ENCODE measurements at places on chromosomes 5 and 9.

DNA sequence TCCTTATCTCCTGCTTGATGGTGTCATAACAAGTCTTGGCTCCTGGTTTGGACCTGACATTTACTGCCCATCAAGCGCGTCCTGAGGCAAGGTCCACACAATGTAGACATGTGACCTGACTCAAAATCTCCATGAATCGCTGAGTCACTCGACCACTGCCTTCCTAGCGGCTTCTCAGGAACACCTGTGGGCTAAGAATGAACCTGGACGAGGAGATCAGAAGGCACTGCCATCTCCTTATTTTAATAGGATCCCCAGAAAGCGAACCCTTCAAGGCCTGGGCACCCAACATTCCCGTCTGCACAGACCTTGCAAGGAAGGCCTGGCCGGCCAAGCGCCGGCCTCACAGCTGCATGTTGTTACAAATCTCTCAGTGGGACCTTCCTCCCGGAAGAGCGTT, 60.6 kb upstream of the IRX1 start:
- no peak for DNase-seq

DNA sequence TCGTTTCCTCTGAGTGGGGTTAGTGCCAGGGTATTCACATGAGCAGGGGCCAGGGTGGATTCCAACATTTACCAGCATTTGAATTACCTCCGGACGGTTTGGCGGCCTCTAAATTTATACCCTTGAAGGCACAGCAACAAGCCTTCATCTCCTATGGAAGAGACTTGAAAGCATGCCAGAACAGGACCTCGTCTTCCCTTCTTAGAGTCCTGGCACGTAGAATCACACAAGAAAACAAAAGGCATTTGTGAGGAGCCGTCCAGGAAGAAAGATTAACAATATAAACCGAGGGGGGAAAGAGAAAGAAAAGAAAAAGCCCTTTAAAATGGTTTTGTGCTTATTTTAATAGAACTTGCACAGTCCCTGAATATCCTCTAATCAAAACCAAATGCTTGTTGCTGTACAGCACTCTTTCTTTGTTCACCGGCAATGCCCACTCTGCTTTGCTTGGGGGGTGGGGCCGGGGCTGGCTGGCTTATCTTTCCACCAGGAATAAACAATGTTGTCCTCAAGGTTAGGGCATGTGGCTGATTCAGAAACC, 575.8 kb upstream of the ZNF462 start:
- peak; percentile 24 for DNase-seq

DNA sequence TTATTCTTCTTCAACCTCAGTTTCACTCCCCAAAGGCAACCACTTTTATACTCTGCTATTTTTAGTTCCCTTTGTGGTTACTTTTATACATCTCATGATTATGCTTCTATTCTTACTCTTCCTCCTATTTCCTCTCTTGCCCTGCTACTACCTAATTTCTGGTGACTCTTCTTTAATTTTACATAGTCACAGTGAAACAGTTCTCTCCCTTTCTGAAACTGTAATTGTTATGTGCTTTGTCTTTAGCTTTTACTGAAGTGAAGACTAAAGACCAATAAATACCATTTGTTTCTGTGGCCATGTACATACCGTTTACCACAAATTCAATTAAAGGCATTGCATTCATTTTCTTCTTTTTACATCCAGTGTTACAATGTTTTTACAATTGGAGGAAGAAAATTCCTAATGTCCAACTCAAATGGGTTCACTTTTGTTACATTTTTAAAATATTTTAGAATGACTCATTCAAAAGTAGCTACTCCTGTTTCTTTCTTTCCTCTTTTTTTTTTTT, 410.6 kb downstream of the PSAT1 start:
- DNase-seq = no peak

GRCh38 chr9:128078504-128079434, 10.7 kb downstream of the SLC25A25 start:
- DNase-seq = no peak

- DNase-seq = no peak
Measured at GRCh38 chr5:34020726-34021125, 12.9 kb upstream of the AMACR start.

DNA sequence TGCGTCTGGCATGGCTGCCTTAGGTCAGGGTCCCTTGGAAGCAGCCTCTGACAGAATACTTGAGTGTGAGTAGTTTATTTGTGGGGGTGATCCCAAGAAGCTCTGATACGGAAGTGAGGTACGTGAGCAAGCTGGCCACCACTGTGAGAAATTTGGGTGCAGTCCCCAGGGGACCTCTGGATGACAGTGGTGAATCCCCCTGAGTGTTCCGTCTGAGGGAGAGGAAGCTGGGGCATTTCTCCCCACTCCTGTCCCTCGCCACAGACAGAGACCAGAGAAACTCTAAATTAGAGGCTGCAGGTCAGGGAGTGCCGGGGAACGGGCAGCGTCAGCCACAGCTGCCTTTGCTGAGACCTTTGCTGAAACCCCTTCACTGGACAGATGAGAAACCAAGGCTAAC, 155.9 kb upstream of the COL5A1 start:
- no peak for DNase-seq

DNA sequence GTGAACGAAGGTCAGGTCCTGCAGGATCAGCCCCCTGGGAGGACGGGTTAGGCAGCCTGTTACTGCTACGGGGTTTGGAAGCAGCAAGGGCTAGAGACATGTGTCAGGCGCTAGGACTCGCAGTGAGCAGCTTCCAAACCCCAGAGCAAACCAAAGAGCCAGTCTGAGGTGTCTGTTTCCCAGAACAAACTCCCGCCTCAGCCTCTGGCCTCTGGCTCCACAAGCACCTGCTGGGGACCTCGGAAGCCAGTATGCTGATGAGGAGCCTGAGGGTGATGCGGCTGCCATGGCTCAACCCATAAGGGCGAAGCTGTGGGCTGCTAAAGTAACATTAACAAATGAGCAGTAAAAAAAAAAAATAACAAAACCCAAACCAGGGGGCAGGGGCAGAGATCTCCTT, 35.0 kb downstream of the PRRT1B start:
- DNase-seq = no peak

DNA sequence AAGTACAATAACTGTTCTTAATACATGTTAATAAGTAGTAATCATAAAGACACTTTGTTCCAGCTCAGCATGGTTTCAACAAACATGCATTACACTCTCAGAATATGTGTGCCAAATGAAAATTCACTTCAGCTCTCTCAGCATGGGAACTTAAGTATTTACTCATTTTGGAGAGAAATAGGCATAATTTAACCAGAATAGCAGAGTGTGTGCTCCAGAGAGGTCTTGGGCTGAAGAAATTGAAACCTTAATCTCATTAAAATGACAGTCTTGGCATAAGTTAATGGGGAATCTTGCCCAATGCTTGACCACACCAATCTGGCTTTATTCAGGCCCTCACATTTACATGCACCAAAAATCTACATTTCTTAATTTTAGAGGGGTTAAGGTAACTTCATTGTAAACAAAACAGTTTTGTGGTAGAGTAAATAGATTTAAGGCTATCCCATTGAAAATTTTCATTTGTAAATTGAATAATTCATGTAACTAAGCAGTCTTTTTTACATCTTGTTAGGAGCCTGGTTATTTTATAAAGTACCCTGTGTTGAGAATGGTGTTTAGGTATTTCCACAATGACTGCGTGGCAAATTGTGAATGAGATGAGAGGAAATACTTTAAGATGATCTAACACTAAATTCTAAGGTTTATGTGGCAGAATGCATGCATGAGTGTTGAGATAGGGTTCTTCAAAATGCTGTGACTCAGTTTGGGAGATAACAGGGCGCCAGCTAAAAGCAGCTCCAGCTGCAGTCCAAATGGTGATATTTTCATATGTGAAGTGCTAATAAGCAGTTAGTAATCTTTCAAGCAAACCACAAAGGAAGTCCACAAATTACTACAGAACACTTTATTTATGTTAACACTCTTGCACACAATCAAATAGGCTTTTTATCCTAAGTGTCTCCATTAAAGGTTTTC, 11.3 kb upstream of the LOX start:
- DNase-seq = peak; percentile 67

GRCh38 chr5:122435234-122435633, 123.2 kb downstream of the SNCAIP start:
- no peak for DNase-seq

- no peak for DNase-seq
Measured at GRCh38 chr5:89276566-89277305, 393.8 kb upstream of the MEF2C start.

DNA sequence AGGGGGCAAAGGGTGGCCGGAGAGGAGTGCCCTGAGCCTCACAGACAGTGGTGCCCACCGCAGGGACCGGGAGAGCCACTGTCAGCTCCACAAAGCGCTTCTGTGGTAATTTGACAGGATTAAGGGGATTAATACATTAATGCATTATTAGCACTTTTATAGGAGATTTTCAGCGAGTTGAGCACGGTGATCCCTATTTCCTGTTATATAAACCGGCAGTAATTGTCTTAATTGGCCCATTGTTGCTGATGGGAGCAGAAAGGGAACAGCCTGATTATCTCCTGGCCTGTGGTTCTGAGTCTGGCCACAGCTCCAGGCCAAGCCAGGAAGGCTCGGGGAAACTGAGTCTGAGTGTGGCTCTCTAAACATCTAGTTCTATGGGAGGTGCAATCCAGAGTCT, 423.6 kb downstream of the CDK5RAP2 start:
- no peak for DNase-seq

- no peak for DNase-seq
Measured at GRCh38 chr9:131719262-131719908, 20.5 kb downstream of the RAPGEF1 start.

GRCh38 chr9:69961843-69962242, 81.8 kb upstream of the MAMDC2 start:
- no peak for DNase-seq

- DNase-seq = no peak
Measured at GRCh38 chr5:74266836-74267235, 373.7 kb downstream of the ENC1 start.

DNA sequence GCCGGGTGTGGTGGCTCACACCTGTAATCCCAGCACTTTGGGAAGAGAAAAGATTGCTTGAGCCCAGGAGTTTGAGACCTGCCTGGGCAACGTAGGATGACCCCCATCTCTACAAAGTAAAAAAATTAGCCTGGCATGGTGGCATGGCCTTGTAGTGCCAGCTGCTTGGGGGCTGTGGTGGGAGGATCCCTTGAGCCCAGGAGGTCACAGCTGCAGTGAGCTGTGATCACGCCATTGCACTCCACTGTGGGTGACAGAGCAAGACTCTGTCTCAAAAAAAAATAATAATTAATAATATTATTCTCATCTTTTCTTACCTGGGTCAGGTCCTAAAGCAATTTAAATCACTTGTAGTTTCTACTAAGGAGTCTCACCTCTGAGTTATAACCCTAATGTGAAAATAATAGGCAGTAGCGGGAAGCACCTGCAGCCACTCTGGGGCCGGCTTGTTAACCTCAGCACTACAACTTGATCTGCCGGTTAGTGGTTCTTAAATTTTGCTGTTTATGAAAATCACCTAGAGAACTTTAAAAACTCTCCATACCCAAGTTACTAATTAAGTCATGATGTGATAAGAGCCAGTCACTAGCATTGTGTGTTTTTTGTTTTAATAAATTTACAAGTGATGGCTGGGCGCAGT, 29.4 kb upstream of the PCAT7 start:
- no peak for DNase-seq

DNA sequence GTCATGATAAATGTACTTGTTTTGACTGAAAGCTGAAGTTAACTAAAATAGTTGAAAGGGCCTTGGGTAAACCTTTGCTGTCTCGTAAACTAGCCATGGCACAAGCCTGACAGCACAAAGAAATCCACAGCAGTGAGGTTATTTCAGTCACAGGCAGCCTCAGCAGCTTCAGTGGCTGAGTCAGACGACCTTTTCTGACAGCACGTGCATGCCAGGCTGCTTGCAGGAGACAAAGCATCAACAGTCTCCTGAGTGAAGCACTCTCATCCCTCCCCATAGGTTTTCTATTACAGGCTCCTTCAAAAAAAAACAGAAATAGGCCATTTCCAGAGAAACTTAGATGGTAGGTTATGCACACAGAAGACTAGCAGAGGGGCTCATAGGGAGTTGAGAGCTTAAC, 34.6 kb downstream of the OXCT1 start:
- peak; percentile 29 for DNase-seq

GRCh38 chr5:170563824-170564567, 60.2 kb downstream of the KCNIP1 start:
- no peak for DNase-seq

GRCh38 chr5:115072266-115073064, 97.2 kb downstream of the TRIM36 start:
- no peak for DNase-seq

GRCh38 chr9:91144769-91145168, 216.9 kb downstream of the AUH start:
- DNase-seq = no peak

DNA sequence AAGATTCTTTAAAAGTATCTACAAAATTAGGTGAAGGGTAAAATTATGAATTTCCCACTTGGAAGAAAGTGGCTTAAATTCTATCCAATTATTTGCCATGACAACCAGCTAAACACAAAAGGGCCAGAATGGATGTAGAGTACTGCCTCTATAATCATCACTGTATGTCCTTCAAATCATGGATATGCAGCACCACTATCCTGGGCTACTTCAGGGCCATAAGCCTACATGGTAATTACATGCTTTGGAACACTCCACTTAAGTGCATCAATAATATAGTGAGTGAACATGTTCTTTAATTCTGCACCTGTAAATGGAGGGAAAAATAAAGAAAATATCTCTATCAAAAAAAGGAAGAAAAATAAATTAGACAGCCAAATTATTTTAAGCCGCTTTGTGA, 575.2 kb downstream of the ISL1 start:
- peak; percentile 49 for DNase-seq

- DNase-seq = peak; percentile 48
Measured at GRCh38 chr5:139388198-139388821, 1.4 kb downstream of the MZB1 start.

DNA sequence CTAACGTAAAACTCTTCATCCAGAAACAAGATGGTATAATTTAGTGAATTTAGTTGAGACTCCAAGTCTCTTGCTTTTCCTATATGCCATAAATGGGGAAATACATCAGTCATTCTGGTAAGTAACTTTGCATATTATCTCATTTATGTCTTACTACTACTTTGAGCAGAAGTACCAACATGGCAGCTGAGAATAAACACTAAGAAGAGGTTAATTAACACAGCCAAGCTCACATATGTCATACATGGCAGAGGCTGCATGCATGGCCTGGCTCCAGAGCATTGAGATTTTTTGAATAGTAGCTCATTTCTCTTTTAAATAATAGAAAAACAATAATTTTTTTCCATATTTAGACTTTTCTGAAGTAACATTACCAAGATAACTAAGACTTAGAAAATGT, 54.3 kb downstream of the CERT1 start:
- no peak for DNase-seq

GRCh38 chr9:13719446-13719845, 440.0 kb upstream of the MPDZ start:
- no peak for DNase-seq

DNA sequence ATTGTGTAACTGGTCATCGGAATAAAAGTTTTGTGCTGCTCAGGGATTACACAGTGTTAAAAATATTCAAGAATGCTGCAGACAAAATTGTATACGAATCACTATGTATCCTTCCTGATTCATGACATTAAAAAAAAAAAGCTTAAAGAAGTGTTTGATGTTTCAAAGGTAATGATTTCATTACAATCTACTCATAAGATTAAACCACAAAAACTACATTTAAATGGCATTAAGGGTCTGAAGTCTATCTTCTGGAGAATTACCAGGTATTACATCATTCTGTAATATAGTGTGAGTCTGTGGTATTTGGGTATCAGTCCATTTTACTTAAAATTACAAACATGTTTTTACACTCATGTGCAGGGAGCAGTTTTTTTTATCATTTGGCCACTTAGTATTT, 324.4 kb downstream of the NDUFS4 start:
- no peak for DNase-seq

- DNase-seq = no peak
Measured at GRCh38 chr5:124622851-124623250, 123.6 kb downstream of the ZNF608 start.
